ENCODE measurements at places on chromosomes 5 and 9.

- DNase-seq = no peak
Measured at GRCh38 chr9:106868087-106868486, 5.1 kb downstream of the ZNF462 start.

GRCh38 chr5:139079991-139080610 lies 118.1 kb downstream of the SIL1 start:
- no peak for DNase-seq

DNA sequence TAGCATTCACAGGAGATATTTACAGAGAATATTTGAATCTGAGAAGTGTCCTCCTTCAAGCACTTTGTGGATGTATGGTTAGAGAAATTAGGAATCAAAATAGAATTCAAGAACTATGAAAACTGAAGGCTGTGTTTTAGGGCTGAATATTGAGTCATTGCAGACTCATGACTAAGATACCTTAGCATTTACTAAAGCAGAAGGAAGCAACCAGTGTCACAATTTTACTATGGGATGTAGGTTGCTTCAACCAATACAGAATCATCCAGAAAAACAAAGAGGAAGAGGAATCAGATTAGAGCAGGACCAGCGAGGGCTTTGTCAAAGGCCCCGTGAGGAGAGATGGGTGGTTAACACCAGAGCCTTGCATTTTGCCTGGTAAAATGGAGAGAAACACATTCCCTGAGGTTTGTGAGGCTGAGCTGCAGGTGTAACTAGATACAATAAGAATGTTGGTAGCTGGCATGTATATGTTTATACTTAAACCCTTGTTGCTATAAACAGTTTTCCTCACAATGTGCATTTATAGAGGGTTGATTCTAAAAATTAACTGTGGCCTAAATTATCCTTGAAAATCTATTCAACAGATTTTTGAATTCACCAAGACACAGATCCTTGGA lies 518.1 kb downstream of the AGTPBP1 start:
- DNase-seq = no peak

- no peak for DNase-seq
Measured at GRCh38 chr5:100647461-100648230, 112.5 kb downstream of the FAM174A start.

DNA sequence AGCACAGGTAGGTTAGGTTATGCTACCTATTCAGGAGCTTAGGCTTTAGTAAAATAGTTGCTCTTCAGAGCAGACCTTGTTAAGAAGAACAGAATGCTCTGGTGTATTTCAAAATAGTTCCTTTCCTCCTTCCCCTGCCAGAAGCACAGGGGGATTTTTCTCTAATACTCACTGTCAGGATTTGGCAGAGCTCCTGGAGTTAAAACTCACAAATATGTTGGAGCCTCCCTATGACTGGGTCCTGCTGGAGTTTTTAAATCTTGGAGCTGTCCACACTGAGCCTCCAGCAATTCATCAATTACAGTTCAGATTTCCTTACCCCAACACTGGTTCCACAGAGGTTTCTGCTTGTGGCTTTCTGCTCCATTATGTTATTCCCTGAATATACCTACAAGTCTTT lies 1233.8 kb upstream of the WWC1 start:
- no peak for DNase-seq

GRCh38 chr5:55429613-55430253 lies 105.0 kb downstream of the PLPP1 start:
- no peak for DNase-seq

- no peak for DNase-seq
Measured at GRCh38 chr5:115209279-115209678, 39.6 kb upstream of the TRIM36 start.

DNA sequence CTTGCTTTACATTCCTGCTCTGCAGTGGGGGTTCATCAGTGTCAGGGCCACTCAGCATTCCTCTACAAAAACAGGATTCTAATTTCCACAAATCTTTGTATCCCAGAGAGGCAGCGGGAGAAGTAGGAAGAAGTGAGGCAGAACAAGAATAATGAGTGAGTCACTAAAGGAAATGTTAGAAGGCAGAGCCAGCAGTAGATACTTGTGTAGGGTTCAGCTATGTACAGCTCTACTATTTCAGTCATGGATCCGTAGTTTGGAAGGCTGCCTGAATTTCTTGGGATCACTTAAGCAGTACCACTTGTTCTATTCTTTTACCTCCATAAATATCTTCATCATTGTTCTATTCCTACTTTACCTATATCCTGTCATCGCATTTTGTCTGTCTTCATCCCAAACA lies 246.3 kb upstream of the TLE4 start:
- no peak for DNase-seq

DNA sequence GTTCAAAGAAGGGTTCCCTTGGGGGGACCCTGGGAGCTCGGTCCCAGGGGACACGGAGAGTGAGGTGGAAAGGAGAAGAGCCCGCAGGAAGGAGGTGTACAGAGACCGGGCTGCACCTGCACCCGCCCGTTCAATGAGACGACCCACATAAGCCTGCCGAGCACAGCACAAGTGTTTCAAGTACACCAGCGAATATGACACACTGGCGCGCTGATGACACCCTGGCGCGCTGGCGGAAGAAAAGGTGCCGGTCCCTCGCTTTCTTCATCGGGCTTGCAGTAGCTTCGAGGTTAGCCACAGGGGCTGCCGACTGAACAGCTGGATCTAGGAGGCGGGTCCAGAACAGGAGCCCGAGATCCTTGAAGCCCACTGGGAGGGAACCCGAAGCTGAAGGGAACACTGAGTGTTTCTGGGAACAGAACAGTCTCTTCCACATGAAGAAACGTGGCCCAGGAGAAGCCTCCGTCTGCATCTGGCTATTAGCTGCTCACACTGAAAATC lies 1.4 kb downstream of the TBC1D9B start:
- no peak for DNase-seq

GRCh38 chr5:168809218-168809617 lies 230.1 kb upstream of the PANK3 start:
- no peak for DNase-seq

GRCh38 chr5:109455598-109456096 lies 45.9 kb upstream of the PJA2 start:
- DNase-seq = no peak

- DNase-seq = no peak
Measured at GRCh38 chr5:166845044-166845443, 1446.4 kb upstream of the WWC1 start.

GRCh38 chr5:76818844-76819831 lies at the start of gene F2RL1:
Gene F2RL1, plus strand, starts transcription at chr5:76819030. Its CDS starts 153 bp downstream, at chr5:76819183.
- DNase-seq = no peak

DNA sequence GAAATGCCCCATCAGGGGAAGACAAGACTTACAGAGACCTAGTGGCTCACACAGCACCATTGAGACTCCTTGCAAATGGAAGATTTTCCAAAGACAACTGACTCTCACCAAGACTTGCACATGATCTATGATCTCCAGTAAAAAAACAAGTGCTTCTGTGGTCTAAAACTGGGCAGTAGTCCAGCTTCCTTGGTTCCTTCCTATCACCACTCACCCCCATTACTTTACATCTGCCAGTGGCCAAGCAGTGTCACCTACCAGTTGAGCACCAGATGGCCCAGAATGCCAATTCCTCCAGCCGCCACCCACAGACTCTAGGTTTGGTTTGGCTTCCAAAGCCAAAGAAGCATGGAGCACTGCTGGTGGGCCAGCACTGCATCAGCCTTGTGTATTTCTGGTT lies 47.7 kb downstream of the SH3TC2 start:
- no peak for DNase-seq

DNA sequence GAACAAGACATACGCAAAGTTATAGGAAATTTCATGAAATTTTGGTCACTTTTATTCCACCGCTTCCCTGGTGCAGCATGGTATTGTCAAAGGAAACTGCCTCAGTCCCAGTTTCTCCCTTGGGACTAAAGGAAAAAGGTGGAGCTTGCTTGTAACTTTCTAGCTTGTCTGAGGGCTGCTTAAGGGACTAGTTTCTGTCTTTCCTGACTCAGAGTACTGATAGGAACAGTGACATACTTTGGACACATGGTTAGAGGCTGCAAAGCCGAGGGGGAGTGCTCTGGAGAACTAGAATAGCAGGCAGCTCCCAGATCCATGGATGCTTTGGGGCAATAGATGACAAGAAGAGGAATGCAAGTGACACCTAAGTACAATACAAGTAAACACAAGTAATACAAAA lies 136.7 kb downstream of the CDC42SE2 start:
- DNase-seq = no peak

DNA sequence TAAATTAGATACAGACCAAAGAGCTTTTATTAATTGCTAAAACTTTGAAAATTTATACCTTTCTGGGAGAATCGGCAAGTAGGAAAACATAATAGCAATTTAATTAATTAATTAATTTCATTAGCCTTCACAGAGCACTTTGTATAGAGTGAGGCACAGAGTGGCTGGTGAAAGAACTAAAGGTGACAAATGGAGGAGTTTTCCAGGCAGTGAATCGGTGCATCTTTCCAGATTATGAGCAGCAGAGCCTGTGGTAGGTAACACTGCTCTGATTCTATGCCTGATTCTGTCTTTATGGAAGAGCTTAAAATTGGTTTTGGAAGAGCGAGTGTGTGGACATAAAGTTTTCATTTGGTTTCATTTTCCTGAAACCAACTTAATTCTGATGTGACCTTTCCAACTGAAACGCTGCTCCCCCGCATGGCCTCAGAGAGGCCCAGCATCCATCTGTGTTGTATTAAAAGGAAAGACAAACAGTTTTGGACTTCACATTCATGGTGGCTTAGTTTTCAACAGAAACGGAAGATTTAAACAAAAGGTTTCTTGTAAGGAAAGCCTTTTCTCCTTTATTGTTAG lies 188.9 kb upstream of the RPS23 start:
- no peak for DNase-seq

DNA sequence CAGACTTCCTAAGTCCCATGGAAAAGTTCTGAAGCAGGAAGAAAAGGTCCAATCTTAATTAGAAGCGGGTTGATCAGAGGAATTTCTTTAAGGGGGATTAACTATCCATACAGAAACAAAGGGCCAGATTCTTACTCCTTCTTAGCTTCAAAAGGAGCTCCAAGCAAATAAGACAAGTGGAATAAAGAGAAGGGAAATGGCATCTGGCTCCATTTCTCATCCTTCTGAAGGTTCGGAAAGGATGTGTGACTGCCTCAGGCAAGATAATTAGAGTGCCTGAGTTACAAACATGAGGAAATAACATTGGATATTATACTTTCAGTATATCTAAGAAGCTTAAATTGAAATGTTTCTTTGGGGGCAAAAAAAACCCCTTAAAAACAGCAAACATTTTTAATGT lies 88.1 kb upstream of the ADAMTS19 start:
- DNase-seq = no peak

- DNase-seq = no peak
Measured at GRCh38 chr9:117672369-117672768, 31.8 kb upstream of the TLR4 start.

GRCh38 chr9:121567500-121568342 lies 68.1 kb upstream of the GGTA1 start:
- DNase-seq = no peak

Data from cerebellar nuclear complex (tissue), 1 donor.